C1 segment of cervical spinal cord (tissue), 14 donors: ENCODE measurements at places on chromosomes 7 and 10.

DNA sequence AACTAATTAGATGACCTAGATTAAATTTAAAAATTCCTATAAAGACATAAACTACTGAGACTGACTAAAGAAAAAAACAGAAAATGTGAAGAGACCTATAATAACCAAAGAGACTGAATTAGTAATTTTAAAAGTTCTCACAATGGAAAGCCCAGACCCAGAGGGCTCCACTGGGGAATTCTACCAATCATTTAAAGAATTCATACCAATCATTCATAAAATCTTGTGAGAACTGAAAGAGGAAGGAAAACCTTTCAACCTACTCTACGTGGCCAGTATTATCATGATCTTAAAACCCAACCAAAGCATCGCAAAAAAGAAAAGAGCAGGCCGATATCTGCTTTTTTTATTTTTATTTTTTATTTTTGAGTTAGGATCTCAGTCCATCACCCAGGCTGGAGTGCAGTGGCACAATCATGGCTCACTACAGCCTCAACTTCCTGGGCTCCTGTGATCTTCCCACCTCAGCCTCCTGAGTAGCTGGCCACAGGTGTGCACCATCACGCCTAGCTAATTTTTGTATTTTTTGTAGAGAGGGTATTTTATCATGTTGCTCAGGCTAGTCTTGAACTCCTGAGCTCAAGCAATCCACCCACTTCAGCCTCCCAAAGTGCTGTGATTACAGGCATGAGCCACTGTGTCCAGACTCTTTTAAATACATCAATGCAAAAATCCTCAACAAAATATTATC, 48.6 kb downstream of the DGKI start:
- DNase-seq, result no peak

DNA sequence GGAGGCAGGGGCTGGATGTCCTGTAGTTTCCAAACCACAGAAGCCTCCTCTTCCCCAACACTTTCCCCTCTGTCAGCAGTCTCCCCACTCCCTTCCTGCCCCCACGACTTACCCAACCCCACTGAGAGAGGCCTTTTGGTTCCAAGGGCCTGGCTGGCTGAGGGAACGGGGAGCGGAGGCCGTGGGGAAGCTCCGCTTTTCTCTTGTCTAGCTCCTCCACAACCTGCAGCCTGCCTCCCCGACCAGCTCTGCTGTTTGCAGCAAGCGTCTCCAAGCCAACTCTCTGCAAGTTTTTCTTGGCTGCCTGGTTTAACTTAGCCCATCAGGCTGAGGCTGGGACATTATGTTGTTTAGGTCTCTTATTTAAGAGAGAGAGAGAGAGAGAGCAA, 126.8 kb downstream of the NEURL1 start:
- no peak for DNase-seq

- peak; percentile 72 for DNase-seq
Observed at GRCh38 chr10:97714401-97715258, 1.1 kb downstream of the MARVELD1 start.

DNA sequence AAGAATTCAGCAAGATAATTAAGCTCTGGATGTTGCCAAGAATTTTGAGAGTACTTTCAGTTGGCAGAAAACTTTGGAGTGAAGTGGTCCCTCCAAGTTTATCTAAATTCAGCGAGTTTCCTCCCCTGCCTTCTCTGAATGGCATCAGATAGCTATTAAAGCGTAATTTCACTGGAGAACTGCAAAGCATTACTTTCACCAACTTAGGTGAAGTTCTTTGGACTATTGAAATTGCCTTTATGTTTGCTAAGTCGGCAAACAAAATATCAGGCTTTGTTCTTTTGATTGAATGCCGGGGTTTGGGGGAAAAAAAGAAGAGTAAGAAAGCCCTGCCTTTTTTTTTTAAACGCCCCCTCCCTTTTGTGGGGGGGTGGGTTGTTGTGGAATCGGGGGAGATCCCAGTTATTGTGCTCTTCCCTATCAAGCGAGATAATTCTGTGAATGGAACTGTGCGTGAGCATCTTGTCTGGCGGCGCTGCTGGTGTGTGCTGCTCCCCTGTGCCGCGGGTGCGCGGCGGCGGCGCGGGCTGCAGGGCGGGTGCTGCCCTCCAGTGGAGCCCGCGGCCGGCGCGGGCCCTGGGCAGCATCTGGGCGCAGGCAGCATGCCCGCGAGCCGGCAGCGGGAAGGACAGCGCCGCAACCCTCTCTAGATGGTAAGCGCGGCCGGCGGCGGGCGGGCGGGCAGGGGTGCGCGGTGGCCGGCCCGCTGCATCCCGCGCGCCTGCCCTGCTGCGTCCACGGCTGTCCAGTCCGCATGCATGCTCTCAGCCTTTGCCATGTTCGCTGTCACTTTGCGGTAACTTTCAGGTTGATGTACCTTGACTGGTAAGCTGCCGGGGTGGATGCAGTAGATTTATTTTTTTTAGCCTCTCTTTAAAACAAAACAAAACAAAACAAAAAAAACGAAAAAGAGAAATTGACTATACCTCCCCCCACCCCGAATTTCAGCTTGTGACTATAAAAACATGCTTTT, 176.5 kb downstream of the TCF7L2 start:
- DNase-seq, result peak; percentile 64

GRCh38 chr7:150732786-150733481, 4.3 kb upstream of the GIMAP5 start:
- DNase-seq, result no peak

- DNase-seq, result no peak
Observed at GRCh38 chr10:11261687-11262493, 244.2 kb downstream of the CELF2 start.

- DNase-seq, result no peak
Observed at GRCh38 chr10:50653142-50653541, 29.4 kb upstream of the SGMS1 start.

DNA sequence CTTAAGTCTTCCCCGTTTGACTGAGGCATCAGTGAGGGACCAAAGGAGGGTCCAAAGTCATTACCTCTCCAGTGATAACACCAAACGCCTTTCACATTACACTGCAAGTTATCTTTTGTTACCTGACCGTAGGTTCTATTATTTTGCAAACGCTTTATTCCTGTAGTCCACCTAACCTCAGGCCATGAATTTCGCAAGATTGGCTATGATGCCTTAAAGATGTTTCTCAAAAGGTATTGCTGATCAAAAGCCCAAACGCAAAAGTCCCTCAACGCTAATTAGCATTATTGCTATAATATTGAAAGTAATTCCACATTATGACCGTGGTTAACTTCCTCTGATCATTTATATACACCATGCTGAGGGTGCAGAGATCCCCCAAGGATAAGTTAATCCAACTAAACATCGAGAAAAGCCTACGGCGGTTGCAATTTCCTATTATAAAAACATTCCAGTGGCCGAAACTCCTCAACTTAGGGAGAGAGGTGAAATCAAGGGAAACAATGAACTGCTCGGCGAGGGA, 649 bp downstream of the DNA2 start:
- no peak for DNase-seq

DNA sequence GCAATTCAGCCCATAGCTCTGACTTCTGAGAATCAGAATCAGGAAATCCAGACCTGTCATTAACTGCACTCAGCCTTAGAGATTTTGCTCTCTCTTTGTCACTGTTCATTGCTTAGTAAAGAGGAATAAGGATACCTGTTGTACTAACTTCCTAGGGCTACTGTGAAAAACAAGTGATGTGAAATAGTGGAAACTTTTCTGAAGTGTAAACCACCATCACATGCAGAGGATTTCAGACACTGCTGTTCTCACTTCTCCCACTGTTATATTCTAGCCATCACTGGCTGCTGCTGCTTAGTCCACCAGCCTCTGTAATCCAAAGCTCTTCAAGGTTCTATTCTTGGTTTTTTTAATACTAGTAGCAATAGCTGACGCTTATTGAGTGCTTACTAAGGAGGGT, 129.6 kb upstream of the CCDC6 start:
- no peak for DNase-seq

GRCh38 chr10:71161425-71161824, 50.9 kb upstream of the UNC5B start:
- DNase-seq, result no peak

GRCh38 chr7:96920713-96921112, 84.6 kb upstream of the DLX6 start:
- no peak for DNase-seq

GRCh38 chr7:1689311-1689710, 19.2 kb downstream of the ELFN1 start:
- no peak for DNase-seq

DNA sequence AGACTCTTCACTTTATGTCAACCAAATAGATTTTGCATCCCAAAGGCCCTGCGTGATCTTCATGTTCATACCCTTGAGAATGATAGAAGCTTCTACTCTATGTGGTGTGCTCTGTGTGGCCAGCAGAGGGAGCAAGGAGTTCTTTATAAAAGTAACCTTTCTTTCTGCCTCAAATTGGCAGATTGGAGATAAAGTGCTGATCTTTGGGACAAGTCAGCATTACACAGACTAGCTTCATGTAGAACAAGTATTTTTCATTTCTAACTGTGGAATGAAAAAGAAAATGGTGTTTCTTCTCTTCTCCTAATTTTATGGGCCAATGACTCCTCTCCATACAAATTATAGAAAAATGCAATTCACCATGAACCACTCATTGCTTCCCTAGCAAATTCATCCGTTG, 1214.1 kb downstream of the SORCS1 start:
- DNase-seq, result no peak

- DNase-seq, result no peak
Observed at GRCh38 chr7:79199961-79200360, 253.5 kb downstream of the MAGI2 start.

GRCh38 chr10:79976999-79977398, 28.1 kb upstream of the SFTPD start:
- no peak for DNase-seq

DNA sequence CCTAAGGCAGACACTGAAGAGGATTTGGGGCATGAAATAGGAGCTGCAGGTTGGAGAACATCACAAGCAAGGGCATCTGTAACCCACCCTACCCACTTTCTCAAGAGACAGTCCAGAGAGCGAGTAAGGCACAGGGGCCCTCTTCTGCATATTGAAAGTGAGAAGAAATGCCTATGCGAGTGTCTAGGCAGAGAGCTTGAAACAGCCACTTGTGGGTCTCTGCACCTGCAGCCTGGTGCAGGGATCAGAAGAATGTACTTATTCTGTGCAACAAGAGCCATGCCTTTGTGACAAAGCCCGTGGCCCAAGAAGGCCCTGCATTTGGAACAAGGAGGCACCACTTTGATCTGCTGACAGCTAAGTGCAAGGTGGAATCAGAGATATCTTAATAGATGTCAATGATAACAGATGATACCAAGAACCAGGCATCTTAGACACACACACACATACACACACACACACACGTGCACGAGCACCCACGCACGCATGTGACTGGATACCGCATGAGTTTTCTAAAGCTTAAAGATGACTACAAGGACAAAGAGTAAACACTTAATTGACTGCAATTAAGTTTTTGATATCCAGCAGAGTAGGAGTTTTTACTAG, 89.3 kb downstream of the NPSR1 start:
- DNase-seq, result no peak

GRCh38 chr10:132647424-132647823, 109.8 kb downstream of the INPP5A start:
- no peak for DNase-seq

DNA sequence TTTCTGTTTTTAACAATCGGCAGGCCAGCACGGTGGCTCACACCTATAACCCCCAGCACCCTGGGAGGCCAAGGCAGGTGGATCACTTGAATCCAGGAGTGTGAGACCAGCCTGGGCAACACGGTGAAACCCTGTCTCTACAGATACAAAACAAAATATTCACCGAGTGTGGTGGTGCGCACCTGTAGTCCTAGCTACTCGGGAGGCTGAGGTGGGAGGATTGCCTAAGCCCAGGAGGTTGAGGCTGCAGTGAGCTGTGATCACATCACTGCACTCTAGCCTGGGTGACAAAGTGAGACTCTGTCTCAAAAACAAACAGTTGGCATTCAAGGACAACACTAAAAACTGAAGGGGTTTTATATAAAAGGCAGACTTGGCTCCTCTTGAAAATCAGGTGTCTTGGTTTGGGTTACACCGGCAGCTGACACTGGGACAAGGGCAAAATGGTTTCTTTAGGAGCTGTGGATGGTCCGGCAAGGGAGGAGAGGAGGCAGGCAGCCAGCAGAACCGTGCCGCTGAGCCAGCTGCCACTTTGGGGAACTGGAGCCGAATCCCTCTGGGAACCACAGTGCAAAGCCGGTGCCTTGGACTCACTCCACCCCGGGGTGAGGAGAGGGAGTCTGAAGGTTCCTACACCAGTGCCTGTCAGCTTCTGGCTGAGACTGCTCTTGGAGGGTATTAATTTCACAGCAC, 52.6 kb downstream of the CHST3 start:
- peak; percentile 49 for DNase-seq

DNA sequence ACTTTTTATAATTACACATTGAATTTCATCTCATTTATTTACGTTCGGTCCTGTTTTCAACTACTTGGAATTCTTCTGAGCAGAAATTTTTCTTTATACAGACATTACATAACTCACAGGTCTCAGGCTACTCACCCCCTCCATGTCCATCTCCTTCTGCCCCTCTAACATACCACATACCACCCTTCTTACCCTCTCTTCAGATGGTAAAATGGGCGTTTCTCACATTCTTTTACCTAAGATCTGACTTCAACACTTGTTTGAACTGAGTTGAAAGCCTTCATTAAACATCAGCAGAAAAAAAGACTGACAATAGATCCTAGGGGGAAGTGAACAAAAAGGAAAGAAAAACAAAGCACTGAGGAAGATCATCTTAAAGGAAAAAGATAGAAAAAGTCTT, 309.7 kb downstream of the CTNNA3 start:
- no peak for DNase-seq

GRCh38 chr10:133196936-133197758, 32.9 kb upstream of the UTF1 start:
- DNase-seq, result no peak

GRCh38 chr7:41170466-41170865, 532.4 kb downstream of the INHBA start:
- DNase-seq, result no peak

DNA sequence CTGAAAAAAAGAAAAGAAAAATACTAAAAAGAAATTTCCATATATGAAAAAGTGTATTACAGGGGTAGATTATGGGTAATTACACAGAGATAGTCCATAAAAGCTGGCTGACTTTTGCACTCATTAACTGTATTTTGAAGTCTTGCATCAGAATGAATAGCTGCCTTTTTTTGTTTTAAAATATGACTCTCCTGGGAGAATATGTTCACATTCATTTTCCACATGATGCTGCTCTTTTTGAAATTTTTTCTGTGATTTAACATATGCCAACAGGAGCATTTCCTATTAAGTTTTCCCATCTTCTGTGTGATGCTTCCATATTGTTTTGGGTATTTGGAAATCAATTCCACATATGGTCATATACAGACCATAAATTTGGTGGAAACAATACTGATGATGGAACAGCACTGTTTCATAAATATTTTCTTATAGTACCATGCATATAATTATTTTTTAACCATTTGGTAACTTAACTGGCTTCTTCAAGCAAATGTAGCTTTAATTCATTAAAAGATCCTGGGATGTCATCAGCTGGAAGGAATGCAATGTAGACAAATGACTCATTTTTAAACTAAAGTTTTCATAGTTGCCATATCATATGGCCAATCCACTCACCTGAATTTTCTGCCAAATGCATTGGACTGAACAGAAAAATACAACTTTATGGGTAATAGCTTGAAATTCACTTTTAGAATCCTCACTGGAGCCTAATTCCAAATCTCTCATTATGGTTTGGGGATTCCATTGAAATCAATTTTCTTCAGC, 313.9 kb upstream of the GLI3 start:
- no peak for DNase-seq

- no peak for DNase-seq
Observed at GRCh38 chr7:80288175-80289122, 153.8 kb downstream of the GNAI1 start.

GRCh38 chr10:129900825-129901224, 63.2 kb downstream of the EBF3 start:
- DNase-seq, result no peak
